ENCODE measurements at places on chromosomes 5 and 9.

- H3K27ac ChIP-seq, result no peak overlapping the region
- H3K36me3 ChIP-seq, result no peaks in the 10 kb centered on the region
- DNase-seq, result no peak
- no peak overlapping the region for H3K4me3 ChIP-seq
- H3K4me1 ChIP-seq, result peaks cover under 1% of the 10 kb centered on the region
Measured at GRCh38 chr5:53089481-53089991, 20.0 kb downstream of the MOCS2 start.

DNA sequence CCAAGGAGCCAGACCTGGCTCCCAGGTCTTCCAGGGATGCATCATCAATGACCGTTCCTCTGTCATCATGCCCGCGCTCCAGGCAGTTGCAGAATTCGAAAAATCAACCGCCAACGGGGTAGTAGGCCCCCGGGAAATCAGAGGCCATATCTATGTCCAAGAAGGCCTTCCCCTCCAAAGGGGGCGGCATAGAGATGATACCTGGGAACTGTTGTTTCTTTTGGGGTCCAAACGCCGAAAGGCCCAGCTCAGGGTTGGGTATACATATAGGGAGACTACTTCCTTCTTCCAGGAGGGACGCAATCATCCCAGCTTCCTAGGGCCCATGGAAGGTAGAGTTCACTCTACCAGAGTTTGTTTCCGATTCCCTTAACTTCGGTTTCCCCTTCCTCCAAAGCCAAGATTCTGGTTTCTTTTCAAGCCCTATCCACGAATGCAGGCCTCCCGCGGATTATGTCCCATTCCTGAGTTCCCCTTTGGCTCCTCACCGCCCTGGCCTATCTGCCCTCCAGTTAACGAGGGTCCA is 754 bp downstream of the DCAF12 start:
- H3K36me3 ChIP-seq, result peaks cover 16% of the 10 kb centered on the region
- peak overlapping the region; percentile 93 for H3K27ac ChIP-seq
- no peaks in the 10 kb centered on the region for H3K27me3 ChIP-seq
- peaks cover 11% of the 10 kb centered on the region for H3K4me1 ChIP-seq
- DNase-seq, result peak; percentile 15

DNA sequence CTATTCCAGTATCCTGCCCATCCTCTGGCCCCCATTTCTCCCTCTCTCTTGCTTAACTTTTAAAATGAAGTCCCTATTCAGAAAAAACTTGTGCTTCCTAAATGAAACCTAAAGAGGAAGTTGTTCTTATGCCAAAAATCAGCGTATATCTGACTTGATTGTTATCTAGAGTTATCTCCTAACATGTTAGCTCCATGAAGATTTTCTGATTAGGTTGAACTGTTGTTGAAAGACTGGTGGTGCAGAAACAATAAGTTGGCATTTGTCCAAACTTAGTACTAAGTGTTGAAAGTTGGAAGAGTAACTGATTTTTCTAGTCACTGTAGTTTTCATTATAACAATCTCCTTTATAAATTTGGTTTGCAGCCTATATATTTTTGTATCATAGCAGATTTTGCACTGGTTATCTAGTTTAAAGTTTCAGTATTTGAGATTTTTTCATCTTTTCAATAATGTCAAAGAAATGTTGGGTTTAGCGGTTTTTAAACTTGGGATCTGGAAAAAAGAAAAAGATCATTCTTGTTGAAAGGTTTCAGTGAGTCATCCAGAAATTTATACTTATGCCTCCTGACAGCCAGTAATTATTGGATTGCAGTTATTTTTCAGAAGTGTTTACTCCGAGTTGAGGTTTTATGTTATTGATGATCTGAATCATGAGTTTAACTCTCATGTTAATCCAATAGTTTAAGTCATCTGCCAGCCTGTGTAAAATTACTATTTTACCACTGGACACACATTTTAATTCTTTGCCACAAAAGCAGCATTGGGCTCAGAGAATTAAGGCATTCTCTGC is 60.6 kb downstream of the PAM start:
- H3K4me1 ChIP-seq, result no peaks in the 10 kb centered on the region
- no peaks in the 10 kb centered on the region for H3K36me3 ChIP-seq
- H3K27ac ChIP-seq, result no peak overlapping the region
- H3K27me3 ChIP-seq, result no peaks in the 10 kb centered on the region

DNA sequence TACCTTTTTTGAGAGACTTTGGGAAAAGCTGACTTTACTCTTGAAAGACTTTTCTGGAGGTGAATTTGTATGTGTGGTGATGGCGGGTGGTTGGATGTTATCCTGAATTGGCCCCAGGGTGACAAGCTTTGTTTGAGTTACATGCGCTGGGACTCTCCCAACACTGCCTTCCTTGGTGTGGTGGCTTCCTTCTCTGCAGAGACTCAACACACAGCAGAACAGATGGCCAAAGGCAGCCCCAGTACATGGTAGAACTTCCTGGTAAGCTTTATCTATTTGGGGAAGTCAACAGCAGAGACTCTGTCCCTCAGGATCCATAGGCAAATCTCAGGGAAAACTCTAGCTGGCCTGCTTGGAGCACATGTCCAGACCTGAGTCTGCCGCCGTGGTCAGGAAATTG is 18.1 kb downstream of the C1QTNF2 start:
- DNase-seq, result no peak
- H3K36me3 ChIP-seq, result no peaks in the 10 kb centered on the region
- no peaks in the 10 kb centered on the region for H3K4me1 ChIP-seq

DNA sequence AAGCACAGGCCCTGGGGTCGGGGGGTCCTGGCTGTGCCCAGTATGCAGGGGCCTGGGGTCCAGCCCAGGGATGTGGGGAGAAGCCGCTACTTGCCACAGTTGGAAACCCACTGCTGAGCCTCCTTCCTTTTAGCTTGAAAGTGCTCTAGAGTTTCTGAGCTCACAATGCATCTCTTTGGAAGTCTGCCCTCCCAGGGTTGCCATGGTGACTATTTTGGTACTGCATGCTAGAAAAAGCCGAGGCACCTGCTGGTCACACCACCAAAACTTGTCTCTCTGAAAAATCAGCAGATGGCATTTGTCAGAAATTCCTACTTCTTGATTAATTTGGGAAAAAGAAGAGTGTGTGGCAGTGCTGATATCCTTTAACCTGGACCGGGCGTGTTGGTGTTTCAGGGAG is 151.8 kb downstream of the SEC61B start:
- no peaks in the 10 kb centered on the region for H3K36me3 ChIP-seq
- no peaks in the 10 kb centered on the region for H3K4me1 ChIP-seq

- no peaks in the 10 kb centered on the region for H3K27me3 ChIP-seq
- no peaks in the 10 kb centered on the region for H3K4me1 ChIP-seq
- H3K36me3 ChIP-seq, result peaks cover 18% of the 10 kb centered on the region
- H3K27ac ChIP-seq, result no peak overlapping the region
Measured at GRCh38 chr5:143148771-143149170, 254.7 kb downstream of the NR3C1 start.
